ENCODE measurements at places on chromosomes 11 and 22.
A peak's percentile ranks its signal among the peaks of the same experiment; 100 is the strongest.

GRCh38 chr11:1870721-1871466, 18.0 kb downstream of the LSP1 start:
- peak; percentile 58 for DNase-seq

DNA sequence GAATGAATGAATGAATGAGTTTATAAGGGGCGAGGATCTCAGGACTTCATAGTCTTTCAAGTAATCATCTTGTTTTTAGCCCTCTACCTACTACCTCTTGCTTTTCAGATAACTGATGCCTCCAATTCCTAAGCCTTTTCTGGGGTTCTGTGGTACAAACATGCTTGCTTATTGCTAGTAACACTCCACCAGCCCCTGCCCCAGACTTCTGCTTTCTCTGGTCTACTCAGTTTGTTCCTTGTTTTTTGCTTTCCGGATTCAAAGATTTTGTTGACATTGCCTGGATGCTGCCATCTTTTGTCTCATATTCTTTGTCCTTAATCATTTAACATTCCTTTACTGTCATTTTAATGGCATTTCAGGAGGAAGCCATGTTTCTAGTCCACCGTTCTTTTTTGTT, 8.9 kb upstream of the TMEM9B start:
- DNase-seq: no peak

- no peak for DNase-seq
Measured at GRCh38 chr11:37929100-37929653, 1331.1 kb upstream of the RAG2 start.

DNA sequence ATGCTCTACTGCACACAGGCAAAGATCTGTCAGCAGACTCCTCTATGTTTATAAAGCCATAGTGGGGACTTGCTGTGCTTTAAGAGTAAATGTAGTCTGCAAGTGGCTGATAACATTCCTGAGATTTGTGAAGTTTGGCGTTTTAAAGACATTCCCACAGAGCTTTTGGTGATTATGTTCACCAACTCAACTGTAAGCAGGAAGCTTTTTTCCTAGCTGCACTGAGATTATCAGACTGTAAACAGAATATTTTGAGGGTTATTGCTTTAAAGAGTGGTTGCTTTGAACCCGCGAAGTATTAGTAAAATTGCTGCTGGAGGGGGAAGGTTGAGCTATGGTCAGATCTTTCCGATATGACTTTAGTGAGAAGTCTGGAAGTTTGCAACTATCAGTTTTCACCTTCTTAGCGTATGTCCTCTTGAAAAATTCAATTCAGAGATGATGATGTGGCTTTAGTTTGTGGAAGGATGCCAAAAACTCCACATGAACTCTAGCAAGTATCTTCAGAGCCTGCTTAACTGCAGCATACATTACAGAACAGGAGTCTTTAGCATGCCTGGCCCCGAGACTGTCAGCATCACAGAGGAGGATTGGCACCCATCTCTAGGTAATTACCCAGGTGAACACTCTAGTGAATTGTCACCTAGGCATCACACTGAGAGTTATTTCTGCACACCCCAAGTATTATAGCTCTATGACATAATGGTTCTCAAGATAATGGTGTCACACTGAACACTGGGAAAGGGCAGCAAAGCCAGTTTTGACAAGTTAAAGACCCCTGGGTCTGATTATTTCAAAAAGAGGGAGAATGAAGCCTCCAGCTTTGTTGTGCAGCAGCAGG, 89.9 kb downstream of the MTNR1B start:
- no peak for DNase-seq

DNA sequence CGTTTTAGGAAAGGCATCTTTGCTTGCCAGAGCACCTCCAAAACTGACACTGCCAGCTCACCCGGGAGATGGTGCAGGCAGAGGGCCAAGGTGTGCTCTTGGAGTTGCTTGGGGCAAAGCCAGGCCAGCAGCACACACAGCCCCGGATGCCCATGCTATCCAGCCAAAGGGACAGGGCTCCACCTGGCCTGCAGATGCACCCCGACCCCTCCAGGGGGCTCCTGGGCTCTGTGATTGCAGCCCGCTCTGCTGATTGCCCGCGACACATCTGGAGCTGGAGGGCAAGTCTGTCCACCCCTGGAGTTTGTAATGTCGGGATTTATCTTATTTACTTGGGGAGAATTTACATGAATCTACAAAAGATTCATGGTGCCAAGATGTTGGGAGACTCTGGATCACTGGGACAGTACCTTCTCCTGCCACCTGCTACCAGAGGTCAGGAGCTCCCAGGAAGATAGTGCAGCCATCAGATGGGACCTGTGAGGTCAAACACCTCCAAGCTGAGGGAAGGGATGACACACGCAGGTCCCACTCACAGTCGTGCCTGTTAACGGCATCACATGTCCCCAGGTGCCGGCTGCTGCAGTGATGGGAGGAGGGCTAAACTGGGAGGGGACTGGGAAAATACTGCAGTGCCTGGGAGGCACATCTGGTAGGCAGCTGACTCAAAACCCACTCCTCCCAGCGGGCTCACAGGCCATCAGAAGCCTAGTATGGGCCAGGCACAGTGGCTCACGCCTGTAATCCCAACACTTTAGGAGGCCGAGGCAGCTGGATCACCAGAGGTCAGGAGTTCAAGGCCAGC, 17.2 kb downstream of the CBX7 start:
- peak; percentile 49 for DNase-seq

DNA sequence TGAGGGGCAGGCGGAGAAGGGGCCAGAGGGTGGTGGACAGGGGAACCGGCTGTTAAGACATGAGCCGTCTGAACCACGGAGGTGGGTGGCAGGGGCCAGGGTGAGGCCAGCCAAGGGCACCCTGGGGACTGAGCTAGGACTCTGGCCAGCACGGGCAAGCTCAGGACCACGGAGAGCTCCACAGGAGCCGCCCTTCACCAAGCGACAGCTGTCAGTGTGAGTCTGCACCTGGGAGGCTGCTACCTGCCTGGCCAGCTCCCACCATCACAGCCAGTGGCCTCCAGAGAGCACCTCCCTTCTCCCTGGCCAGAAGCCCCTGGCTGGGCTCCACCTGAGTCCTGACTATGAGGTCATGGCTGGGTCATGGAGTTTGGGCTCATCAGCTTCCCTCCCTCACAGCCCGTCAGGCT, 21.6 kb downstream of the MGAT3 start:
- no peak for DNase-seq

- DNase-seq: no peak
Measured at GRCh38 chr11:124551189-124551588, 7.7 kb upstream of the OR8B12 start.

GRCh38 chr11:20048246-20048645, 112.0 kb downstream of the DBX1 start:
- no peak for DNase-seq

DNA sequence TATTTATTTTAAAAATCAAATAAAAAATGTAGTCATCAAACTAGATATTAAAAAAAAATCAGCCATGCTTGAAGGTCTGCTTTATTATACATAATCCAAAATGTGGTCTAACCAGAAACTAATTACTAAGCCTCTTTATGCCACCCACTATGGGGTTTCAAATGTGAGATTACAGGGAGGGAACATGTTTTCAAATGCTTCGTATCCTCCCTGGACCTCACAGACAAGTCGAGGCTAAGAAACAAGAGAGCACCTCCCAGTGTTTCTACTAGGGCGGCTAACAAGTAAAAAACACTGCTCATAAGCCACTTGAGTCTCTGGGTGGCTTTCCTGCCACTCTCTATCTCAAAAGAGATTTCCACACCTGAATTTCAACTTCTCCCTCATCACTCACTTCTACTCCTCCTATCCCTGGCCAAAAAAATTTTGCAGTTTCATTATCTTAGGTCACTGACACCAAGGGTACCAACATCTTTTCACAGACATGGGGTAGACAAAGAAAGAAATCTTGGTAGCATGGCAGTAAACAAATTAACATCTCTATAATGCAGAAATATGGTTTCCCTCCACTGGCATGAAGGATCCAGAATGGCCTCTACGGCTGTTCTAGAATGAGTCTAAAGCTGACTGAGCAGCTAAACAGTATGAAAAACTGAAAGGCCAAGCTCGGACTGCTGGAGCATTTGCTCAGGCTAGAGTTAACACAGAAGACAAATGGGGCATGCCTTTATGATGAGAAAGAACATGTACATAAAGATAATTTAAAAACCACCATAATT, 50.9 kb downstream of the PITPNB start:
- DNase-seq: no peak

DNA sequence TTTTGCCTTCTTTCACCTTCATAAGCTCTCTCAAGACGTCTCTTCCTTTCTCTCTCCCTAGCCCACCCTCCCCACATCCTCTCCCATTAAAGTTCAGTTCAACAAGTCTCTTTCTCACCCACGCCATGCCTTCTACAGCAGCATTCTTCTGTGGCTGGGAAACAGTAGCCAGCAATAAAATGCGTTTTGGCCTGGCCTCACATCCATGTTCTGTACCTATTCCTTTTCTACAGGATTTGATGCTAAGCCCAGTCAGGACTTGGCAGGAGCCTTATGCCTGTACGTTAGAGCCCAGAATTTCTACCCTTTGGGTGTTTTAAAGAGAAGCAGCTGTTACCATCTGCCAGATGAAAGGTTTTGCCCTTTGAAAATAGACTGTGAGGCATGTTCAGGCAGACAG, 7.1 kb upstream of the CD44 start:
- DNase-seq: no peak

DNA sequence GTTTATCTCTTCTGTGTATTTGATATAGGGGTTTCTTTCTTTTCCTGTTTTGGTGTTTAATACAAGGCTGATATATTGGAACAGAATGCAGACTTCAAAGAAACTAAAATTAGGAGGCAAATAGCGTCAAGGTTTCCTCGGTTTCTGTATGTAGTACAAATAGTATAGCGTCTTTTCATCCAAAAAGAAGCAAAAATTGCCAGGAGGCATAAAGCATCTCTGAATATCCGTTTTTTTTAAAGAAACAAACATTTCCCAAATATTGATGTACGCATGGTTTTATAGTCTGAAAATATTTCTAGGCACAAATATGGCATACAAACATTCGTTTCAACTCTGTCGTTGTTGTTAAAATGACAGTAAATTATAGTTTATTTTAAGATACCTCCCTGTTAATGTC, 17.1 kb upstream of the PAX6 start:
- no peak for DNase-seq

GRCh38 chr11:93002380-93002779, 32.9 kb downstream of the MTNR1B start:
- no peak for DNase-seq

- DNase-seq: no peak
Measured at GRCh38 chr11:15757048-15757698, 599.2 kb downstream of the SOX6 start.

GRCh38 chr11:71342951-71343827, 90.8 kb upstream of the SHANK2 start:
- no peak for DNase-seq

DNA sequence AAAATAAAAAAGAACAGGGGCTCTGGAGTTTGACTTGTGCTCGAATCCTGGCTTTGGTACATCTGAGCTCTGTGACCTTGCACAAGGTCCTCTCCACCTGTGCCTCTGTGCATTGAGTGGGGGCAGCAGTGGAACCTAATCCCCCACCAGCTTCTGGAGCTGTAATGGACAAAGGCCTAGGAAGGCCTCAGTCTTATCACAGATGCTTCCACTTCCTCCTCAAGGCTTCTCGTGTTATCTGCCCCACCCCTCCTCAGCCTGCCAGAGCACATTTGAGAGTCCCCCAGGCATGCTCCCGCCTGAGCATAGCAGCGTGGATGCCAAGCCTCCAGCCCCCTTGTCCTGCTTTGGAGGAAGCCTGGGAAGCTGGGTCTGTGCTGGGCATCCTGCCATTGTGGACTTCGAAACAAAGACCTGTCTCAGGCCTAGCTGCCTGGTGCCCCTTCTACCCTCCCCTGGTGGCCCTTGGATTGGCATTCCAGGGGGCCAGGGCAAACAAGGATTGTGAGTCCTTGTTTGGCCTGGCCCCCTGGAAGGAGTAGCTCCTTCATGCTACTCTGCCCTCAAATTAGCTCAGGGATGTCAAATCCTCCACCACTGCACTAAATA, 15.0 kb downstream of the SLC35E4 start:
- no peak for DNase-seq

DNA sequence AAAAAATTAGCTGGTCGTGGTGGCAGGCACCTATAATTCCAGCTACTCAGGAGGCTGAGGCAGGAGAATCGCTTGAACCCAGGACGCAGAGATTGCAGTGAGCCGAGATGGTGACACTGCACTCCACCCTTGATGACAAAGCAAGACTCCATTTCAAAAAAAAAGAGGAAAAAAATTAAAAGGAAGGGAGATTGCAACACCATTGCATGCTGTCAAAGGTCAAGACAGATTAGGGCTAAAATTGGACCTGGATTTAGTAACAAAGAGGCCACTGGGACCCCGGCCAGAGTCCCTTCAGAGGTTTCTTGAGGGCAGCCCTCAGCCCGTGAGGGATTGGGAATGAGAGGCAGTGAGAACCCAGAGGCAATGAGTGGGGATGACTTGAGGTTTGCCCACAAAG, 8.2 kb upstream of the MAFF start:
- no peak for DNase-seq

GRCh38 chr11:9732453-9732852, 68.6 kb downstream of the SWAP70 start:
- DNase-seq: no peak

DNA sequence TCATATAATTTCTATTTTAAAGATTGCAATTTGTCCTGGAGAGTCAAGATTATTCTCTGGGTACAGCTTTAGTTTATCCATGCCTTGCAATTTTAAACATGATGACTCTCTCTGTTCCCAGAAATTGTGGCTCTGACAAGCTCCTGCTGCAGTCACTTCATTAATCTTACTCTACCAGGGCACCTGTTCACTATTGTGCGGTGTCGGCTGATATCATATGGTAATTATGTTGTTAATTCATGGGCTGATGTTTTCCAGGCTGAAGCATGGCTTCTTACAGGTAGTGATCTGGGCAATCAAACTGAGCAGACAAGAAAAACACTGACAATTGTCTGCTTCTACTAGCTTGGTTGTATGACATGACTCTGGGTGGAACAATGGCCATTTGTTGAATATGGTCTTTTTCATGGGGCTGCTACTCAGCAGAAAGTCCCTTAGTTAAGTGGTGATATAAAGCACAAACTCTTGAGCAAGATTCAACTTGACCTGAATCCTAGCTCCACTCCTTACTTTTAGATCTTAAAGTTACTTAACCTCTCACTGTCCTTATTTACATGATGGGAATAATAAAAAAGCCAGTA, 230.7 kb downstream of the FAT3 start:
- DNase-seq: no peak

- no peak for DNase-seq
Measured at GRCh38 chr22:28570696-28571373, 108.8 kb downstream of the TTC28 start.

DNA sequence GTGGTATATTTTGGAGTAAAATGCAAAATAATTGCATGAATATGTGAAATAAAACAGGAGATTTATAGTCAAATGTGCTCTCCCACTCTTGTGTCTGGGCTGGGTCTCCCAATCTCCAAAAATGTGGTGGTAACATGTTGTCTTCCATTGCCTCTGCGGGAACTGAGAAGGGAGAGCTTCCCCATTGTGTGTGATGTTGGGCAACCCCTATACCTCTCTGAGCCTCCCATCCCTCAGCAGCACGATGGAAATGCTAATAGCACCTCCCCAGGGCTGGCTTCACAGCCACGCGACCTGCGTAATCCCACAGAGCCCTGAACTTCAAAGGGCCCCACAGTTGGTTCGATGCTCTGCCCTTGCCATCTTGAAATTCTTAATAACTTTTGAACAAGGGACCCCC, 72.0 kb downstream of the TP53I11 start:
- no peak for DNase-seq
